NCI-H524 (cell line): ENCODE measurements at places on chromosomes 7 and 10.
A peak's percentile ranks its signal among the peaks of the same experiment; 100 is the strongest.

GRCh38 chr10:75286901-75287300 is 51.1 kb upstream of the COMTD1 start:
- no peak for DNase-seq

- DNase-seq, result no peak
Measured at GRCh38 chr10:97686301-97686961, 610 bp downstream of the AVPI1 start.

- no peak for DNase-seq
Measured at GRCh38 chr10:94138391-94138790, 144.7 kb downstream of the PLCE1 start.

DNA sequence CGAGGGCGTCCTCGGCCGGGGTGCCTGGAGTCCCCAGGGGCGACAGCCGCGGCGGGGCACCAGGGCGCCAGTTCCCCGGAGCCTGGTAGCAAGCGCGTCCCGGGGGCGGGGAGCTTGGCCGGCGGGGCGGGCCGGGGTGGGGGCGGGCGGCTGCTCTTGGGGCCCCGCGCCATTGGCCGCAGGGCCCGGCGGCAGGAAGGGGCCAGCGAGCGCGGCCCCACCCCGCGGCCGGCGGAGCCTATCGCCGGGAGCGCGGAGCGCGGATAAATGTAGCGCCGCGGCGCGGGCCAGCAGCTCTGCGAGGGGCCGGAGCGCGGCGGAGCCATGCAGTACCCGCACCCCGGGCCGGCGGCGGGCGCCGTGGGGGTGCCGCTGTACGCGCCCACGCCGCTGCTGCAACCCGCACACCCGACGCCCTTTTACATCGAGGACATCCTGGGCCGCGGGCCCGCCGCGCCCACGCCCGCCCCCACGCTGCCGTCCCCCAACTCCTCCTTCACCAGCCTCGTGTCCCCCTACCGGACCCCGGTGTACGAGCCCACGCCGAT is at the start of gene HHEX:
Gene HHEX, plus strand, starts transcription at position 293 of the 548 bp plus-strand sequence. Its CDS starts 32 bp downstream, at position 325.
- peak; percentile 48 for DNase-seq

DNA sequence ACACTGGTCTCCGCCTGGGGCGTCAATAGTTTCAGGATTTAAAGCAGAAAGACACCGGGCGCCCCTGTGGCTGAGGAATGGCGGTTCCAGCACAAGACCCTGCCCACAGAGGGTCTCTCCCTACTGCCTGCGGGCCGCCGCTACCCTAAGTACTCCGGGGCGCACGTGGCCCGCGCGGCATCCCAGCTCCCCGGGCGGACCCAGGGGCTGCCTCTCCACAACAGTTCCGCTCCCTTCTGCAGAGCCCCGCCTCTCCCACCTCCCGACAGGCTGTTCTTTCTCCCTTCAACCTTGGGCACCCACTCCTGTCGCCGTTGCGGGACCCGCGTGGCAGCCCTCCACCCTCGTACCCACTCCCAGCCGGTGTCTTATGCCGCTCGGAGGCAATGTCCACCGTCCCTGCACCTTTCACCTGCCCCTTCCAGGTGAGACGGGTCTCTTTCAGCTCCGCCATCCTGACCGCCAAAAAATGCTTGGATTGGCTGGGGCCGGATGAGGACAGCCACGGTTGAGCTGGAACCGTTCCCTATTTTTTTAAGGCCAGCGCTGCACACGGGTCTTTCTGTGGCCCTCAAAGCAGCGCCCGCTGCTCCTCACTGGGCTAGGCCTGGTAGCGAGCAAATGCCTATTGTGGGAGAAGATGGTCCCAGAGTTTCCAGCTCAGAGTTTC is 1.6 kb upstream of the NKX2-3 start:
- no peak for DNase-seq

DNA sequence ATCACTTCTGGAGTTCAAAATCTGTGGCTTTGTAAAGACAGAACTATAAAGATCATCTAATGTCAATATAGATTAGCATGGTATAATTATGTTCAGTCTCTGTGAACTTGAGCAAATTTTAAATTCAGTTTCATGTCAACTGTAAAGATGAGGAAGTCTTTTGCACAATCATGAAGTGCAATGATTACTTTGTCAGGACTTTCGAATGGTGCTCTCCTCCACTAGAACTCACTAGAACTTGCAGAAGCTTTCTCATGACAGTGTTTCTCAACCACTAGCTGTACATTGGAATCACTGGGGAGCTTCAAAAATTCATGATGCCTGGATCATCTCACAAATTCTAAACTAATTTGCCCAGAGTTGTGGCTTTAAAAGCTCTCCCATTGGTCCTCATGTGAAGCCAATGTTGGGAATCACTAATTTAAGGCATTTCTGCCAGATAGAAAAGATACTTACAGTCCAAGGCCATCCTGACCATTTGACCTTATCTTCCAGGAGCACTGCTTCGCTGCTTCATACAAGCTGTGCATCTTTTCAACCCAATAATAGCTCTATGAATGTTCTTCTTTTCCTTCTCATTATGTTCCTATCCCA is 12.9 kb downstream of the OR2AE1 start:
- no peak for DNase-seq

DNA sequence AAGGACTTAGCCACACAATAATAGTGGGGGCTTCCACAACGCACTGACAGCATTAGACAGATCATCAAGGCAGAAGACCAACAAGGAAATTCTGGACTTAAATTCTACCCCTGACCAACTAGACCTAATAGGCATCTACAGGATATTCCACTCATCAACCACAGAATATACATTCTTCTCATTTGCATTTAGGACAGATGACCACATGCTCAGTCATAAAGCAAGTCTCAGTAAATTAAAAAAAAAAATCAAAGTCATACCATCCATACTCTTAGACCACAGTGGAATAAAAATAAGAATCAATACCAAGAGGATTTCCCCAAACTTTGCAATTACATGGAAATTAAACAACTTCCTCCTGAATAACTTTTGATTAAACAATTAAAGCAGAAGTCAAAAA is 155.9 kb downstream of the CDK14 start:
- DNase-seq, result no peak

- peak; percentile 13 for DNase-seq
Measured at GRCh38 chr7:120996333-120996987, 7.9 kb downstream of the CPED1 start.

- no peak for DNase-seq
Measured at GRCh38 chr7:43943417-43944187, 17.4 kb downstream of the UBE2D4 start.

- no peak for DNase-seq
Measured at GRCh38 chr7:2800220-2800930, 43.7 kb downstream of the GNA12 start.

- DNase-seq, result no peak
Measured at GRCh38 chr10:43377424-43377883, 6.0 kb downstream of the FXYD4 start.

GRCh38 chr7:148031019-148031418 is 559.5 kb upstream of the C7orf33 start:
- DNase-seq, result no peak

- DNase-seq, result peak; percentile 57
Measured at GRCh38 chr7:98294798-98295382, 13.4 kb downstream of the BRI3 start.

- no peak for DNase-seq
Measured at GRCh38 chr7:79668292-79668691, 214.8 kb upstream of the MAGI2 start.

- DNase-seq, result no peak
Measured at GRCh38 chr7:40972426-40972825, 730.5 kb downstream of the INHBA start.

- no peak for DNase-seq
Measured at GRCh38 chr10:61486251-61486650, 33.1 kb upstream of the TMEM26 start.

- peak; percentile 34 for DNase-seq
Measured at GRCh38 chr7:143042159-143042789, 9.9 kb upstream of the OR6V1 start.

DNA sequence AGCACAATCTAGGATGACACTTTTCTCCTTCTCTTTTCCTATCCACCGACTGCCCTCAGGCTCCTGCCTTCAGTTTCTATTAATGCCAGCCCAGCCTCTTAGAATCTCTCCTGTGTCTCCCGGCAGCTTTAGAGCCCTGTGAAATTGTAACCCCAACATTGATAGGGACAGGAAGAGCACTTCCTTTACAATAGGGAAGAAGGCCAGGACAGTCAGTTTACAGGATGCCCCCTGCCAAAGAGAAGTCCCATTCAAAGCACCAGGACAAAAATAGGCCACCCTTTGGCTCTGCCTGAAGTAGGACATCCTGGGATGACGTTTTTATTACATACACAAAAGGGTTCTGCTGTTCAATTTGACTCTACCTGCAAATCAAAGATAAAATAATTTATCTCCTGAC is 64.7 kb upstream of the ANK3 start:
- DNase-seq, result no peak

- no peak for DNase-seq
Measured at GRCh38 chr10:96074776-96075175, 31.4 kb downstream of the CCNJ start.

DNA sequence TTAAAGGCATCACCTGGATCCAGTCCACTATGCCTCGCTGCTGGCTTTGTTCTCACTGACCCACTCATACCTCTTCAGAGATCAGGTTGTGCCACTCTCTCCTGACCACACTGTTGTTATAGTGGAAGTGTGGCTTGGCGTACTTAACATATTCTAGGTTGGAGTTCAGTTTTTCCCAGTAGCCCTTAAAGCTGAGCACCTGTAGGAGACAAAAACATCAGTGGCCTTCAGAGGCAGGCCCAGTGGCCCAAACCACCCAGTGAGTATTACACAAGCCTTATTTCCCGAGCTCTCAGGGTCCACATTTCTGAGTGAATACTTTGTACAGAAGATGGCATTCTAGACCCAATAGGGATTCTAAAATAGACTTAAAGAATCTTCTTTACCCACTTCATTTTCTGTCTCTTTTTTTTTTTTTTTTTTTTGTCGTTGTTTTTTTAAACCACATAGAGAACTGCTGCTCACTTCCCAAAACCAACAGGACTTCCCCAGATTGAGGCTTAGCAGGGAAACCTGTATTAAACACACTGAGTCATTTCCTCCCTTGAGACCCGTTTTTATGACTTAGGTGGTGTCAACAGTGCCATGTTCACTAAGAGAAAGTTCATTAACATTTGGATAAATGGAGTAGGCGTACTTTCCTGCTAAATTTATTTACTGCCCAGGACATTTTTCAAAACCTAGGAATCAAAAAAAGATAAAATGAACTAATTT is 85.8 kb downstream of the GSAP start:
- DNase-seq, result no peak

- no peak for DNase-seq
Measured at GRCh38 chr7:47934831-47935230, 13.4 kb downstream of the PKD1L1 start.

DNA sequence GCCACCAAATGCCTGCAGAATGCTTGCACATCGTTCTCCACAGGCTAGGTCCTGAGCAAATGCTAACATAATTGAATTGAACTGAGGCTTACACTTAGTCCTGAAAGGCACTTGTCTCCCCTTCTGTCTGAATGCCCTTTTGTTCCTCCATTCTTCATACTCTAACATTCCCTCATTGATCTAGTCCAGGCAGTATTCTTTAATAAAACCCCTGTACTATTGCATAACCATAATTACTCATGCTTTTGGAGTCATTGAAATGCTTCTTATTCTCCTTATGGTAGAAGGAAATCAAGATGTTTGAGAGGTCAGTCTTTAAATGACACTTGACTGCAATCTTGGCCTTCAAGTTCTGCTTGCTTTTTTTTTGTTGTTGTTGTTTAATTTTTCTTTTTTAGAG is 7.1 kb downstream of the PI4K2A start:
- no peak for DNase-seq

- DNase-seq, result no peak
Measured at GRCh38 chr7:140165422-140165821, 11.4 kb downstream of the KDM7A start.

DNA sequence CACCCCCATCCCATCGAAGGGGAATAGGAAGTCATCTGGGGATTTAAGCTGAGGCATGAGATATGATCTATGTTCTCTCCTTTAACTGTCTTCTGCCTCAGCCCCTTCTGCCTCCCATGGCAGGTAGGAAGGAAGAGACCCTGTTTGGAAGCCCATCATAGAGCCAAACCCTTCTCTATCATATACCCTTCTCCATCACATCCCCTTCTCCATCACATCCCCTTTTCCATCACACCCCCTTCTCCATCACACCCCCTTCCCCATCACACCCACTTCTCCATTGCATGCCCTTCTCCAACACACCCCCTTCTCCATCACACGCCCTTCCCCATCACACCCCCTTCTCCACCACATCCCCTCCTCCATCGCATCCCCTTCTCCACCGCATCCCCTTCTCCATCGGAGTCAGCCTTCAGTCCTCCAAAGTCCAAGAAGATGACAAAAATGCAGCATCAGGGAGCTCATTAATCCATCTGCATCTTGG is 7.2 kb upstream of the SLIT1 start:
- no peak for DNase-seq

GRCh38 chr10:69789164-69789576 is 12.5 kb upstream of the COL13A1 start:
- no peak for DNase-seq

DNA sequence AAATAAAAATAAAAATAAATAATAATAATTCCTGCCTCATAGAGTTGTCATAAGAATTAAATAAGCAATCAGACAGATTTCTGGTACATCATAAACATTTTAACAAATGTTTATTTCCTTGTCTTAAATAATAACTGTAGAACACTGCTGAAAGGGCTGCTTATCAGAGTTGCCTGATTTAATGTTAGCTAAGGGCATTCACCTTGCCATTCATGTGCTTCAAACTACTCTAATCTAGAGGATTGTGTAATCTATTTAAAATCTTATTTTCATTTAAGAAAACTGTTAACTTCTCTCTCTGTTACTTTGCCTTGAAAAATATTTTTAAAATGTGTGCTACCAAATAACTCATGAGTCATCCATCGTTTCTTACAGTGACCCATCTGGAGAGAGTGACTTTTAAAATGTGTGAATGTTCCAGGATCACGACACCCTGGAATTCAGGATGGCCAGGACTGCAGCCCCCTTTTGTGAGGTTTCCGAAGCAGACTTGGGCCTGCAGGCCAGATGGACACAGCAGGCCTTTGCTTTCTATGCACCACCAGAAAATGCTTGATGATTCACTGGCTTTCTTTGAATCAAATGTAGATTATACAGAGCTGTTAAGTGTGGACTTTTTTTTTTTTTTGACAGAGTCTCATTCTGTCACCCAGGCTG is 109.1 kb upstream of the TNS3 start:
- DNase-seq, result no peak

DNA sequence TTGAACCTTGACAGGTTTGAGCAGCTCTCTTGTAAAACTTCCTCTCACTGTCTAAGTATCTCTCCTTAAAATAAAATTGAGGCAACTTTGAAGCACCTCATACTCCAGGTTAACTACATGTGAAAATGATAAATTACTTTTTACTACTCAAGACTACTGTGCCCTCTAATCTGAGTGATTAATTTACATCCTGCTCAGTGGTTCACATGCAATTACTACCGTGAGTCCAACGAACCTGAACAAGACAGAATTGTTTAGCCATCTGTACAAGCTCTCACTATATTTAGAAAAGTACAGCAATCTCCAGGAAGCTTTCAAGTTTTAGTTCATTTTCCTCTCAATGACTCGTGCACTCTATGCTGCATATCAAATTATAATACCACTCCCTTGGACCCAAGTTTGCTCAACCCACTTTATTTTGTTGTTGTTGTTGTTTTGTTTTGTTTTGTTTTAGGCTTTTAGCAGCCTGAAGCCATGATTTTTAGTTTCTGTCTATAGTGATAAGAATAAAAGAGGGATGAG is 21.2 kb downstream of the PDE1C start:
- DNase-seq, result no peak

- DNase-seq, result no peak
Measured at GRCh38 chr10:131770946-131771633, 129.7 kb upstream of the PPP2R2D start.

- no peak for DNase-seq
Measured at GRCh38 chr7:96827701-96828100, 118.1 kb upstream of the SEM1 start.

GRCh38 chr7:43933902-43934560 is 7.8 kb downstream of the UBE2D4 start:
- no peak for DNase-seq
